ENCODE measurements at places on chromosomes 16 and 17.
A peak's percentile ranks its signal among the peaks of the same experiment; 100 is the strongest.

DNA sequence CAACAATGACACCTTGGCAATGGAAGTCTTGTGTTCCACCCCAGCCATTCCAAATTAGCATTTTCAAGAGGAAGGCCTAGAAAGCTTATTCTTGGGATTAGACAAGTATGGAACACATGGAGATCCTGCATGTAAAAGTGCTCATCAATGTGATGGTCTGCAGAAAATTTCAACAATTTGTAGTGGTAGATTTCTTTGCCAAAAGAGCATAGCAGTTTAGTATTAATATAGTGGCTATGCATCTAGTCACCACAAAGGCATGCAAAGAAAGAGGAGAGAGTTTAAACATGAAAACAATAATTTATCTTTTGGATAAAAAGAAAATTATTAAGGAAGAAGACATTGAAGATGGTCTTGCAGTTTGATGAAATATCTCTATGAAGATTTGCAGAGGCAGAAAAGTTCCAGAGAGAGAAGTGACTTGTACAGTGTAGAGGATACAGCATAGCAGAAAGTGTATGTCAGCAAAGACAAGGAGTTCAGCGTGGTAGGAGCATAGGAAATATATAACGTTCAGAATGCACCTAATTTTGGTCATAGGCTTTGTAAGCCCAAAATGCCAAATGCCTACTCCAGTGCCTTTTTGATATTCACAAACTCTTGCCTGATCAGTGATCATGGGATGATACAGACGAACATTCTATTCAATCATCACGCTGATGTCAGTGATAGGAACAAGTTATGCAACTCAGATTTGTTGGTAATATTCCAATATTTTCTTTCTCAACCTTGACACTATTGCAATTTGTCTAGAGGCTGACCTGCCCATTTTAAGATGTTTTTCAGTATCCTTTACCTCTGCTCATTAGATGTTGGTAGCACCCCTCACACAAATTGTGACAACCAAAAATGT, 727.9 kb upstream of the SOX9 start:
- DNase-seq: no peak

GRCh38 chr16:88866151-88866920, at the start of gene PABPN1L:
TSS of gene PABPN1L (minus strand) at chr16:88866660. CDS start at chr16:88866606, 54 bp downstream.
- no peak for DNase-seq

DNA sequence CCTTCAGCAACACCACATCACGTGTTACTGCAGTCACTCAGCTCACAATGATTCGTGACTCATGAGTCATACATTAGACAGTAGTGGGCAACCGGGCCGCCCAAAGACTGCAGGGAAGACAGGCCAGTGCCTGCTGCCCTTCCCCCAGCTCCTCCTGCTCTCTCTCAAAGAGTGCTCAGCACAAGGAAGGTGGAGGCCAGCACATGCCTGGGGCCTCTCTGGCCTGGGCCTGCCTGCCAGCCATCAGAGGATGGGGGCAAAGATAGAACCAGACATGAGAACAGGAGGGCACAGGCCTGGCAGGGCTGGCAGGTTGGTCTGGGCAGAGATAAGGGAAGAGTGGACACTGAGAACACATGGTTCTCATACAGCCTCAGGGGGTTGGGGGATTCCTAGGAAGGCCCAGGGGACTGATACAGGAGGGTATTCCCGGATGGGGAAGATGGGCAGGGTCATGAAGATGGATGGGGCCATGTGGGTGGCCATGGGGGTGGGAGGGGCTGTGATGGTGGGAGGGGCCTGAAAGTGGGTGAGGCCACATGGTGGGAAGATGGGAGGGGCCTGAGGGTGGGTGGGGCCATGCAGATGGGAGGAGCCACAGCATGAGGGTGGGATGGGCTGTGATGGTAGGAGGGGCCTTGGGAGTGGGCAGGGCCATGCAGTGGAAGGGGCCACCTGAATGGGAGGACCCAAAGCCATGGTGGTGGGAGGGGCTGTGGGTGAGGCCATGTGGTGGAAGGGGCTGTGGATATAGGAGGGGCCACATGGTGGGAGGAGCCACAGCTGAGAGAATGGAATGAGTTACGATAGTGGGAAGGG, 29.0 kb downstream of the KATNB1 start:
- DNase-seq: peak; percentile 60

DNA sequence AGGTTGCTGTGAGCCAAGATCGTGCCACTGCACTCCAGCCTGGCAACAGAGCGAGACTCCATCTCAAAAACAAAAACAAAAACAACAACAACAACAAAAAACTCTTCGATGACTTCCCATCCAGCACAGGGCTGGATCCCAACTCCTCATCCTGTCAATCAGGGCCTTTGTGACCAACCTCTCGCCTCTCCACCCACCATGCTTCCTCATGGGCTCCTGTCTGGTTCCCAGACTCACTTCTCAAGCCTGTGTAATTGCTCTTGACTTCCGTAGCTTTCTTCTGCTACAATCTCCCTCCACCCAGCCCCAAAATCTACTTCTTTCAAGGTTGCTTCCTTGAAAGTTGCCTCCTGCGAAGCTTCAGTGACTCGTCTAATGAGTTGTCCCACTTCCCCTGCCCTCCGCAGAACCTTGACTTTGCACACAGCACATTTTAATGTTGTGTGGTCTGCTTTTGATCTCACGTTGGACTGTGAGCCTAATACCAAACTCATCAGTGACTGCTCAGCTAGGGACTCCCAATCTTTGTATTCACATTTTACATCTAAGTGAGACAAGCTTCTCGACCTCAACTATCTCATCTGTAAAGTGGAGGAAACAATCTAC, 936 bp upstream of the RASL10B start:
- no peak for DNase-seq

DNA sequence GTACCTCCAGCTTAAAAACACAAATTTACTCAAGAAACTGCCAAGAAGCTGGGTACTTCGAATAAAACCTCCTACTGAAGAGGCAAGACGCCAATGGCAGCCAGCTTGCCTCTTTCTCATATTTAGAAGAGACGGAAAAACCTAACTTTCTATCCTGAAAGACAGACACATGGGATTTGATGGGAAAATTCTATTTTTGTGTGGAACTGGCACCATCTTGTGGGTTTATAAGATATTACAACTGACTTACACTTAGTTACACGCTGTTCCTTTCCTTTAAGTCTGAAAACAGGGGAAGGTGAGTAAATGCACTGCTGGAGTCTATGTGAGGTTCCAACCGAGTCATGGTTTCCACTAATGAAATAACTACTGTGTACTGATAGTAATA, 10.3 kb downstream of the ZNF18 start:
- DNase-seq: no peak

DNA sequence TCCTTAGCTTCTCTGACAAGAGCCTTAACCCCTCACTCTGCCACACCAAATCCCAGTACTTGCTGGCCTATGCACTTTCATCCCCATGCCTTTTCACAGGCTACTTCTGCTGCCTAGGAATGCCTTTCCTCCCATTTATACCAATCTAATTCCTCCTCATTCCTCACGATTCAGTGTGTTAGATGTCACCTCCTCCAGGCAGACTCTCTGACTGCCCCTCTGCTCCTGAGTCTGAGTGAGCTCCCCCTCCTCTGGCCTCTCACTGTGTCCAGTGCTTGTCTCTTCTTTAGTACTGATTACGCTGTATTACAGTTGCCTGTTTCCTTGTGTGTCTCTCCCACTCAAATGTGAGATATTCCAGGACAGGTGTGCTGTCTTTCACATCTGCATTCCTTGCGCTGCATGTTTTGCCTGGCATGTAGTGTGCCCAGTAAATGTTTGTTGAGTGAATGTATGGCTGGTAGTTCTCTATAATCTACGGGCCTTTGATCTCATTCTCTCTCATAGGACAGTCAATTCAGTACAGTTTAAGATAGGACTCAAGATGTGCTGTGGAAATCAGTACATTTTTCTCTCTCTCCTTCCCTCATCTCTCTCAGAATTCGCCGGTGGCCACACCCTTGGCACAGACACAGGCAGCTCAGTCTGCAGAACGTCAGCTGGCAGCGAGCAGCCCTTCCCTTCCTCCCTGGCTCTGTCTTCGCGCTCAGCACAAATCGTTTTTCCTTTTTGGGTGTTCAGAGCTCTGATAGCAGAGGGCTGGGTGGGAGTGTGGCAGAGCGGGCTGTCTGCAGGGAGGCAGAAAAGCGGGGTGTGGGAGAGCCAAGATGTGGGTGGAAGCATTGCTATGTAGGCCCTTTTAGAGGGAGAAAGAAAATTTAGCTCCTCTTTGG, 18.5 kb downstream of the ARL4D start:
- DNase-seq: no peak

GRCh38 chr17:71440513-71440912, 680.3 kb upstream of the SOX9 start:
- no peak for DNase-seq

DNA sequence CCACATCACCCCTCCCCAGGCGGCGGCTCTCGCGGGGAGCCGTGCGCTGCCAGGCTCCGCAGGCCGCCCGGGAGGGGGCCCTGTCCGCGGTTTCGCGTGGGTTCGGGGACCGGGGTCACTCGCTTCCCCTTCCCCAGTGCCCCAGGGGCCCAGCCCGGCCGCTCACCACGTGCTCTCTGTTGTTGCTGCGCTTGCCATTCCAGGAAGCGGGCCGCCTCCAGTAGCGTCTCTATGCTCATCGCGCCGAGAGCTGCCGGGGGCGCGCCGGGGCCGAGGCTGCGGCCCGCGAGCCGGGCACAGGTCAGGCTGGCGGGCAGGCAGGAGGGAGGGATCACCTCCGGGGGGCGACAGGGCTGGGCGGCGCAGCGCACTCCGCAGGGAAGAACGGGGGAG, 390 bp downstream of the MNT start:
- DNase-seq: peak; percentile 65

- DNase-seq: no peak
Measured at GRCh38 chr16:48590476-48590875, 19.5 kb downstream of the N4BP1 start.

DNA sequence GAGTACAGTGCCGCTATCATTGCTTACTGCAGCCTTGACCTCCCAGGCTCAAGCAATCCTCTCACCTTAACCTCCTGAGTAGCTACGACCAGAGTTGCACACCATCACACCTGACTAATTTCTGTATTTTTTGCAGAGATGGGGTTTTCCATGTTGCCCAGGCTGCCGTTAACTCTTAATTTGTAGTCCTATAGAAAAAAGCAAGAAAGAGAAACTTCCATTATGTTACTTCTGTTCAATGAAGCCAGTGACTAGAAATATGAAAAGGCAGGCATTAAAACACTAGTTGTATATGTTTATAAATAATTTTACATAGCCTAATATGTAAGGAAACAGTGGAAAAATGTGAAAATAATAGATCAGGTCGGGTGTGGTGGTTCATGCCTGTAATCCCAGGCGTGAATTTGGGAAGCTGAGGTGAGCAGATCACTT, 9.7 kb downstream of the RAD51C start:
- no peak for DNase-seq

GRCh38 chr17:40323391-40324381, 14.7 kb downstream of the RARA start:
- DNase-seq: peak; percentile 50

GRCh38 chr16:5070431-5071186, 1.0 kb upstream of the ALG1 start:
- no peak for DNase-seq

- DNase-seq: no peak
Measured at GRCh38 chr17:2749058-2749783, at the start of gene CCDC92B. TSS of gene CCDC92B (minus strand) at chr17:2749652. CDS start at chr17:2735145, 14,507 bp downstream.

DNA sequence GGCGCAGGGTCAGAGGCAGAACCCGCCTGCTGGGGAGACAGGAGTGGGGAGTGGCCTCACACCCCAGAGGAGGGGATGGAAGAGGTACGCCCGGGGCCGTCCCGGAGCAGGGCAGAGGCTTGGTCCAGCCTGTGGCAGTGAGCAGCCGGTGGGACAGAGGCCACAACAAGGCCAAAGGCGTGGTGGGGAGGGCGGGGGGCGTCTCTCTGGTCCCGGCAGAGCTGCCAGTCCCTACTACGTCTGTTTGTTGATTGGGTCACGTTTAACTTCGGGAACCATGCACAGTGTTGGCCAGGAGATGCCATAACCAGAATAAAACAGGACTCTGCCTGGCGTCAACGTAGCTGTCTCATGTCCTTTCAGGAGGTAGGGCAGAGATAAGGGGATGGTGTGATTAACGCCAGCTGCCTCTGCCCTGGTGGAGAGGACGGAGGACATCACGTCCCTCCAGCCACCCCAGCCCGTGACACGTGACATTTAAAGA, 192.8 kb downstream of the BANP start:
- no peak for DNase-seq

DNA sequence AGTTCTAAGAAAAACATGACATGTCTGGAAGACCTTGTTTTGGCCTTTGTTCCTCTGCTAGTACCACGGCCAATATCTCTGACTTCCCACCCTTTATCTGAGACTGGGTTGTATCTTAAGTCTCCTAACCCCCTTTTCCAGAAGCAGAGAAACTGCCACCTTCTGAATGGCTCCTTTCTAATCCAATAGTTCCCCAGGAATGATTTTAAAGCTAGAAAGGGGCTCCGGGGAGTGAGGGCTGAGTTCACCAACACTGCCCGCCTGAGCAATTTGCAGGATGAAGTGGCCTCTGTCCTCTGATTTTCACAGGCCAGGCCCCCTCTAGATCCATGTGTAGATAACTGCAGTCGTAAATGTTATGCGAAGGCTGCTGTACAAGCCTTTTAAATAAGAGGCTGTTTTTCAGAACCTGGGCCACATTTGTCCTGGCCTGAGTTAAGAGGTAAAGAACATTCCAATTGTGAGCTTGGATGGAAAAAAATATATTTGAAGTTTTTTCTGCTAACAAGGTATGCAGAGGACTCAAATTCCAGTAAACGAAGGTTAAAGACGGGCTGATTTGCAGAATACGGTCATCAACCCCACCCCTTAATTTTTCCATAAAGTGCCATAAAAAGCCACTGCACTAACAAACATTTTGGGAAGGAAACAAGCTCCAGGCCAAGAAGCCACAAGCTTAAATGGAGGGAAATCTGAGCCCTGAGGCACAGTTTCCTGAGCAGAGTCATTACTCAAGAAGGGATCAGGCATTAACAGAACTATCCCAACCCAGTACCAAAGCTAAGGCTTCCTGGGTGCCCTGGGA, 117.0 kb upstream of the MAF start:
- DNase-seq: no peak

GRCh38 chr17:59001158-59001814, 105.4 kb downstream of the TRIM37 start:
- no peak for DNase-seq

DNA sequence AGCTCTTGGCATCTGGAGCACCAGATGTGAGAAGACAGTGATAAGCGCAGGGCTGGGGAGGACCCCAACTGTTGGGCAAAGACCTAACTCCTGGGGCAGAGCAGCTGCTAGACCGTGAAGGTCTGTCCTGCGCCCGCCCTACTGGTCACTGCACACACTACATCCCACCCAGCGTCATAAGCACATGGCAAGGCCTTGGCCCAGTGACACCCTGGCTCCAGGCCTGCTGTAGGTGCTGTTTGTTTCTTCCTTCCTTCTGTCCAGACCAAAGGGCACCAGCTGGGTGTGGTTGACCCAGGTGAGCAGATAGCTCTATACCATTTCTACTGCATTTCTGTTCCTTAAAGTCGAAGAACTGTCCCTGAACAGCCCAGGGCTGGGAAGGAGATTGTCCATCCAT, 6.4 kb downstream of the TRPV3 start:
- DNase-seq: no peak

DNA sequence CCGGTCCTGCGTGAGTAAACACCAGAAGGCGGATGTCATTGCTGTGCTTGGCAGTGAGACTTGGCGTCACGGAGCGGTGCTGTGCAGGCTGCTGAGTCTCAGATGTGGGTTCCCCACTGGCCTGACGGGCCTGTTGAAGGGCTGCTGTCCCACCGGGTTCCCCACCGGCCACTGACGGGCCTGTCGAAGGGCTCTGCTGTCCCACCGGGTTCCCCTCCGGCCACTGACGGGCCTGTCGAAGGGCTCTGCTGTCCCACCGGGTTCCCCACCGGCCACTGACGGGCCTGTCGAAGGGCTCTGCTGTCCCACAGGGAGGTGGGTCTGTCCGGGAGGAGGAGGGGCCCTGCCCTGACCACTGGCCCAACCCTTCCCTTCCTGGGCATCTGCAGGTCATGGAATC, 2.8 kb downstream of the HGS start:
- no peak for DNase-seq

All from DND-41 (cell line).